ENCODE measurements at places on chromosomes 2 and 18.

GRCh38 chr2:10412380-10412779 lies 35.7 kb downstream of the ODC1 start:
- no peak for DNase-seq

- DNase-seq = no peak
Observed at GRCh38 chr18:70683263-70683662, 394.4 kb downstream of the SOCS6 start.

GRCh38 chr2:151668737-151669136 lies 65.5 kb downstream of the NEB start:
- no peak for DNase-seq

DNA sequence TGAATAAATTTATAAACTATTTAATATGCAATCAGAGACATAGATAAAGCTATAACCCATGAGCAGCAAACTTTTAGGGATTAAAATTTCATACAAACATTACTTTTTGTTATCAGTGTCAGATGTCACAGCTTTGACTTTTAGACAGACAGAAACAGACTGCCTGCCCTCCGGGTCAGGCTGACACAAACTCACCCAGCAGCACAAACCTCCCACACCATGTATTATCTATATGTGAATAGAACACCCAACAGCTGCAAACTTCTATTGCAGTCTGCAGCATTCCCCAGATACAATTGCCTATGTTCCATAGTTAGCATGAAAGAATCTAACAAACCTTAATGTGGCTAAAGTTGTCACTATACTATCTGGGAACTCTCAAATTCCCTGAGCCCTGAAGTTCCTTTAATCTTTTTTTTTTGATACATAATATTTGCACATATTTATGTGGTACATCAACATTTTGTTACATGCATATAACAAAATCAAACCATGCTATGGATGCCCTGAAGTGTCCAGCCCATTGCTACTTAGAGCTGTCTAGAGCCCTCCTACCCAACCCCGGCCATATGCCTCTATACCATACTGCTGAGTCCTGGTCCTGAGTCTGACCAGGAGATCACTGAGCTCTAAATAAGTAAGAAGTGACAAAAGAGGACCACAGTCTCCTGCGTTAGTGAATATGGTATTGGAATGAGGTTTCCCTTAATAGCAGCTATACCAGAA lies 214.4 kb downstream of the ZNF385B start:
- no peak for DNase-seq

DNA sequence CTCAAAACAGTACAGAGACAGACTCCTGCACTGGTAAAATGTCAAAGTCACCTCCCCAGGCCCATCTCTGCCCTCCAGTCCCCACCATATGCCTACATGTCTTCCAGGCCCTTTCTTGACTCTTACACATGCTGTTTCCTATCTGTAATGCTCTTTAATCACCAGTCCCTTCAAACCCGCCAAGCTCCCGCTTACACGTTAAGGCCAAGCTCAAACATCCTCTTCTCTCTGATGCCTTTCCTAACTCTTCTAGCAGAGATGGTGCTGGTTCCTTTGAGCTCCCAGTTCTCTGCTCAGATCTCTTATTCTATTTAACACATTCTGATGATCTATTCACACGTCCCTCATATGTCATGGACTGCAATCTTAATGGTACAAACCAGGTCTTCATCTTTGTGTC lies 5.0 kb downstream of the EVA1A start:
- DNase-seq = no peak

DNA sequence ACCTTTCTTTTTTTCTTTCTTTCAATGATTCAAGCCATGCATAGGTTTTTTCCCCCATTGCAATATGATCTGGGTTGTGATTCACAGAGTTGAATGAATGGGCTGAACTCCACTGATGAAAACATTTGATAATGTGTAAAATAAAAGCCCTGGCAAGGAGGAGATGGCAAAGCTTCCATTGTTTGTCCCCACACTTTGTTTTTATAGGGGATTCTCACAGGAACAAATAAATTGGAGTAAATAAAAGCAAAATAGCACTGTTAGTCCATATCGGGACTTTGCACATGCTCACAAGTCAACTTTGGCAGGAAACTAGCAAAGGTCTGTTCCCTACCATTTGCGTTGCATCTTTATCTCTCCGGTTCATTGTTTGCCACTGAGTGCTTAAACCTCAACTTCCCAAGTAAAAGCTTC lies 55.7 kb downstream of the MEIS1 start:
- no peak for DNase-seq

DNA sequence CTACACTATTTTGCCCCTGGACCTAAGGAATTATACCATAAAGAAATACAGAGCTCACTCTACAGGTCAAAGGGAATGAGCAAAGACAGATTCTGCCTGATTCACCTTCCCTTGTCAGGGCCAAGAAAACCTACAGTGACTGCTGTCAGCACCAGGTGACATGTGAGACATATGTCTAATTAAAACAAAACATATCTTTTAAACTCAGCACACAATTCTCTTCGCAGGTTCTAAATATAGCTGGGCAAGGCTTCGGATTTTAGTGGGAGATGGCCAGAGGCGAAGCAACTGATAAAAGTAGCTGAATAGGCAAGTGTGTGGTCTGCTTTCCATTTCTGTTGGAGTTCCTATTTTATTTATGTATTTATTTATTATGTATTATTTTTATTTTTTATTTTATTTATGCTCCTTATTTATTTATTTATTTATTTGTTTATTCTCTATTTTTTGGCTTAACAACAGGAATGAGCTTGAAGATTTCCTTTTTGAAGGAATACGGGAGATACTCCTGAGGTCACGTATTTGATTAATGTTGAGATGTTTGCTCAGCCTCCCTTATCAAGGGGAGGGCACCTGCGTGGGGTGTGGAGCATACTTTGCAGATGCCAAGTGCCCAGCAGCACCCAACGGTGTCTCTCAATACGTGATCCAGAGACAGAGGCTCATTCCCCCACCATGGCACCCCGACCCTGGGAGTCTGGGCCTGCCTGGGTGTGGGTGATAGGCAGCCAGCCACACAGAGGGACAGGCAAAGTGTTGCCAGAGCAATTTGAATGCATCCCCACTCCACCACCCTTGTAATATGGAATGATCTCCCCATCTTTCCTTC lies 141.8 kb downstream of the RNF152 start:
- no peak for DNase-seq

GRCh38 chr2:200796561-200796960 lies 15.1 kb upstream of the BZW1 start:
- DNase-seq = no peak

DNA sequence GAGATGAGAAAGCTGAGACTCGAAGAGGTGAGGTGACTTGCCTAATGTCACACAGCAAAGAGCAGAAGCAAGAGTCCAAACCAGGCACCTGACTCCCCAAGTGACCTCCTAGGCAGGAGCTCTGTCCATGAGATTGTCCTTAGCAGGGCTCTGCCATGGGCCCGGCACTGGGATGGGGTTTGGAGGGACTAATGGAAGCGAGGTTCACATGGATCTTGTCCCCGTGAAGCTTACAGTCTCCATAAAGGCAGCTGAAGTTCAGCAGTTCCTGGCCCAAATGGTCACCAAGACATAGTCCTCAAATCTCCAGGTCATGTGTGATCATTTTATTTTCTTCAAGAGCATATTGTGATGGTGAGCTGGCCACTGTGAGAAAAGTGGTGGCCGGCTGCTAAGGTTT lies 57.0 kb upstream of the AFF3 start:
- no peak for DNase-seq

GRCh38 chr18:36532815-36533214 lies 235.3 kb downstream of the FHOD3 start:
- DNase-seq = no peak

DNA sequence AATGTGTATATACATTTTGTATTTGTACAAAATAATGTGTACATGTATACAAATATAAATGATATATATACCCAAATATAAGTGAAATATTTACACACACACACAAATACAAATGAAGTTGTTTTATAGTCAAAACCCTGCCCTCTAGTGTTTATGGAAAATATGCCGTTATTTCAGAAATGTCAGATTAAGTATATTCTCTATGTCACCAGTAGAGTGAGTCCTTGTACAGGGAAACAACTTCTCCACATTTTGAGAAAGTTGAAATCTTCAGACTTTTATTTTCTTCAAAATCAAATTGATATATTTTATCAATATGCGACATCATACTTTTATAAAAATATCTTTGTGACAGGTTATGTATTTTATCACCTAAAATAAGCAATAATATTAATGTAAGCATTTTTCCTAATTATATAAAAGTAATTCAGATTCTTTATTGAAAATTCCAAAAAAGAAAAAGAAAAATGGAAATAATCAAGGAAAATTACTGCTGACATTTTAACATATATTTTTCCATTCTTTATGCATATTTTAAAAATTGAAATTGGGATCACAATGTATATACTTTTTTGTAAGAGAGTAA lies 22.4 kb downstream of the ARL6IP6 start:
- peak; percentile 37 for DNase-seq

GRCh38 chr2:233087713-233088112 lies 27.6 kb downstream of the INPP5D start:
- DNase-seq = no peak

DNA sequence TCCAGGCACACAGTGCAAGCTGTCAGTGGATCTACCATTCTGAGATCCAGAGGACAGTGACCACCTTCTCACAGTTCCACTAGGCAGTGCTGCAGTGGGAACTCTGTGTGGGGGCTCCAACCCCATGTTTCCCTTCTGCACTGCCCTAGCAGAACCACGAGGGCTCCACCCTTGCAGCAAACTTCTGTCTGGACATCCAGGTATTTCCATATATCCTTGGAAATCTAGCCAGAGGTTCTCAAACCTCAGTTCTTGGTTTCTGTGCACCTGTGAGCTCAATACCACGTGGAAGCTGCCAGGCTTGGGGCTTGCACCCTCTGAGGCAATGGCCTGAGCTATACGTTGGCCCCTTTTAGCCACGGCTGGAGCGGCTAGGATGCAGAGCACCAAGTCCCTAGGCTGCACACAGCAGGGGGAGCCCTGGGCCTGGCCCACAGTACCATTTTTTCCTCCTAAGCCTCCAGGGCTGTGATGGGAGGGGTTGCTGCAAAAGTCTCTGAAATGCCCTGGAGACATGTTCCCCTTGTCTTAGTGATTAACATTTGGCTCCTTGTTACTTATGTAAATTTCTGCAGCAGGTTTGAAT lies 77.5 kb downstream of the MAP4K3 start:
- no peak for DNase-seq

- DNase-seq = no peak
Observed at GRCh38 chr2:44247924-44248323, 27.4 kb upstream of the SLC3A1 start.

DNA sequence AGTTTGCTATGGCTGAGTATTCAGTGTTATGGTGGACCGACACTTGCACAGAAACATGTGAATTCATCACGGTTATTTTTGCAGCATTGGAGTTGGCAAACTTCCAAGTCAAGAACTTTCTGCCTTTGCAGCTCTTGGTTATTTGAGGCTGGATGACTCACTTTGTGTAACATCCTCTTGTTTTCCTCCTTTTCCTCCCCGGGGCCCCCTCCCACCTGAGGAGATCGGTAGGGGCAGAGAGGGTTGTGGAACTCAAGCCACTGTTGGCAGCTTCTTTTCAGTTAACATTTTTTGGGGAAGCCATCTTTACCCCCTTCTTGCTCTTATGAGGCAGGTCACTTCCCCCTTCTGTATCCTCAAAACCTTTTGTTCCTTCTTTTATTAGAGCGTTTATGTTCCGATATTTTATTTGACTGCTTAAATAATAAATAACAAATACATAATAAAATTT lies 48.6 kb downstream of the DDX1 start:
- peak; percentile 44 for DNase-seq

DNA sequence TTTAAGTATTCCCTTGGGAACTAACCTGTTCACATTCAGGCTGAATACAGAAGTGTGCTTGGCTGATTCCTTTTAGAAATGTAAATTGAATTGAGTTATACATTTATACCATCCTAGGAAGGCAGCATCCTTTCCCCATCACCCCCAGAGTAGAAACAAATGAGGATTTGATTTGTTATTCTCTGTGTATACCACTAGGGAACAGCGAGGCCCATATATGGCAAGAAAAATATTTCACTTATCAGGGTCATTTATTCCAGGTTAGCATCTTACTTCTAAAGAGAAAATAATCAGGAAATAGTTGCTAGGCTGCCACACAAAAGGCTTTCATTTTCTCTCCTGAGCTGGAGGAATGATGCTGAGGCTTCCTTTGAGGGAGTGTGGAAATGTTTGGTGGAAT lies 516.9 kb downstream of the PIK3C3 start:
- no peak for DNase-seq

GRCh38 chr2:229340086-229340760 lies 69.1 kb upstream of the PID1 start:
- no peak for DNase-seq

DNA sequence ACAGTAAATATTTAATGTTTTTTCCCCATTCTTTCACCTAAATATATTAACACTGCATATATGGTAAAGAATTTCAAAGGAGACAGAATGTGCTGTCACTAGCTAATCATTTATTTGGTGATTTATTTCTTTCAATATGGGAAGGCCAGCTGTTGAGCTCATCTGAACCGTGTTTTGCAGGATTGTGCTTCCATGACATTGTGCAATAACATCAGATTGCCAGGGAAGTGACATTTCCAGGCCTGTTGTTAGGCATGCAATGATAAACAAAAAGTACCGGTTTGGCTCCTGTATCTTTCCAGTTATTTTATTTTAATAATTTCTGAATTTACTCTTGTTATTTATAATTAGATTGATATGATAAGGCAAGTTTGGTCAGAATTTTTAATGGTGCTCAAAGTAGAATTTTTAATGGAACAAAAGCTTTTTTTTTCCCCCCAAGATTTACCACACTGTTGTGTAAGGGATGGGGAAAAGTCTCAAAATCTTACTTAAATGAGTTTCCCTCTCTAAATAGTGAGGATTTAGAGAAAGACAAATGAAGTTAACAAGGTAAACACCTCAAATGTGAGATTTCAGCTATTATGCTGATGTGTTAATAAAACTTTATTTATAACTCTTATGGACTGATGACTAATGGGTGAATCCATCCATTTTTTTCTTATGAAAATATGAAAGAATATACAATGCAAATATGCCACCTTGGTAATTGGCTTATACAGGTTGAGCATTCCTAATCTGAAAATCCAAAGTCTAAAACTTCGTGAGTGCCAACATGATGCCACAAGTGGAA lies 52.7 kb downstream of the MALT1 start:
- DNase-seq = no peak

GRCh38 chr2:58635801-58636375 lies 394.8 kb upstream of the FANCL start:
- no peak for DNase-seq

GRCh38 chr2:219344751-219345430 lies 12.3 kb upstream of the RESP18 start:
- DNase-seq = peak; percentile 35

- peak; percentile 73 for DNase-seq
Observed at GRCh38 chr2:203340791-203341487, 12.7 kb downstream of the ABI2 start.

- peak; percentile 35 for DNase-seq
Observed at GRCh38 chr2:85655961-85656417, 12.0 kb downstream of the SFTPB start.

DNA sequence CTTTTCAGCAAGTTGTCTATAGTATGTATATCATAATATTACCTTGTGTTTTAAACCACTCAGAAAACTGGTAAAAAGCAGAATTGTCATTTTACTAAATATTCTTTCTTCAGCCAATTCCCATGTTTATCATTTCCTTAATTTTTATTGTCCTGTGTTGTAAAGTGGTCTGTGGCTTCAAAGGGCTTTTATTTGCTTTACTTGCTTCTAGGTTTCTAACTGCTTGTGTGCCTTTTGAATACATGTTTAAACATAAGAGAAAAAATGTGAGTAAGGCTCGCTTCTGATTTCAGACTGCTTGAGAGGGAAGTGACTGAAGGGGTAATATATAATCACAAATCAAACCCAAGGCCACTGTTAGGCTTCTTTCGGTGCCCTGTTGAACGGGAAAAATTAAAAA lies 407.5 kb upstream of the NRP2 start:
- DNase-seq = no peak
